ENCODE measurements at places on chromosomes 4 and X.

- DNase-seq = no peak
Observed at GRCh38 chr4:151355155-151355554, 29.8 kb upstream of the SH3D19 start.

DNA sequence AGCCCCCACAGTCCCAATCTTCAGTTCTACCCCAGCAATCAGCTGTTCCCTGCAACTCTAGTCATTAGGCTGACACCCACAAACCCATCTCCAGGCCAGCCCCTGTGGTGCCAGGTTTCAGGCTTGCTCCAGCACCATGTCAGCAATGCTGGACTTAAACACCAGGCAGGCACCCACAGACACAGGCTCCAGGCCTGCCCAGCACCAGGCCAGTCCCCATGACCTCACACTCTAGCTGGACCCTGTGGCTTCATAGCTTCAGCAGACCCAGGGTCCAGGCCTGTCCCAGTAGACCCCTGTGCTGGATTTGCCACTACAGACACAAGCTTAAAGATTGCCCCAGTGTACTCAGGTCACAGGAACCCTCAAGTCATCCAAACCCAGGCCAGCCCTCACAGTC, 300.3 kb downstream of the CHIC1 start:
- DNase-seq = no peak

DNA sequence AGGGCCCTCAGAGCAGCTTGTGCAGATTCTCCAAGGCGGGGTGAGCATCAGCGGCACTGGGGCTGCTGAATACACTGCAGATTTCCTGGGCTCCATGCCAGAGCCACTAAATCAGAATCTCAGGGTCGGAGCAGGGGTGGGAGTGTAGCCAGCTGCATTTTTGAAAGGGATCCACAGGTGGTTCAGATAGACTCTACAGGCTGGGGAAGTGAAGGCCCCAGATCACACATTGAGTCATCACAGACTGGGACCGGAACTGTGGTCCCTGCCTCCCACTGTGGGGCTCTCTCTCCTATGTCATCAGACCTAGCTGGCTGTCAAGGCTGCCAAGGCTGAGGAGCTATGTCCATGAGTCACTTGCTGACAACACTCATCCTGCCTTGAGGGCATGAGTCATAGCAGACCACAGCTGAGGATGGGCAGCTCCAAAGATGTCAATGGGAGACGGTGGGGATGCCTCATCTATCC, 162.3 kb upstream of the MAMLD1 start:
- peak; percentile 70 for DNase-seq

GRCh38 chr4:85498068-85498733, 23.3 kb downstream of the ARHGAP24 start:
- peak; percentile 42 for DNase-seq

DNA sequence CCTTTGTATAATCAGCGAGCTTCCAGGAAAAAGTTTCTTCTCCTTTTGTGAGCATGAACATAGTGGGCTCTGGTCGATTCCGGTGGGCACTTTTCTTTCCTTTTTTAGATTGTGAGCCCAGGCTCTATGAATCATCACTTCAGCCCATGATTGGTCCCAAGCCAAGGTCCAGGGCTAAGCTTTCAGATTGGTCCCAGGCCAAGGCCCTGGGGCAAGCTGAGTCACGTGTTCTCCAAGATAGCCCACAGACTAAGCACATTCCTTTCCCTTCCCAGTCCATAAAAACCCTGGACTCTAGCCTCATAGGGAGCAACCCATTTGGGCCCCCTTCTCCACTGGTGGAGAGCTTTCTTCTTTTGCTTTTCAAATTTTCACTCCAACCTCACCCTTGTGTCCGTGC, 430.5 kb downstream of the NAP1L3 start:
- DNase-seq = peak; percentile 18

- no peak for DNase-seq
Observed at GRCh38 chrX:39144323-39144722, 343.1 kb downstream of the MID1IP1 start.

DNA sequence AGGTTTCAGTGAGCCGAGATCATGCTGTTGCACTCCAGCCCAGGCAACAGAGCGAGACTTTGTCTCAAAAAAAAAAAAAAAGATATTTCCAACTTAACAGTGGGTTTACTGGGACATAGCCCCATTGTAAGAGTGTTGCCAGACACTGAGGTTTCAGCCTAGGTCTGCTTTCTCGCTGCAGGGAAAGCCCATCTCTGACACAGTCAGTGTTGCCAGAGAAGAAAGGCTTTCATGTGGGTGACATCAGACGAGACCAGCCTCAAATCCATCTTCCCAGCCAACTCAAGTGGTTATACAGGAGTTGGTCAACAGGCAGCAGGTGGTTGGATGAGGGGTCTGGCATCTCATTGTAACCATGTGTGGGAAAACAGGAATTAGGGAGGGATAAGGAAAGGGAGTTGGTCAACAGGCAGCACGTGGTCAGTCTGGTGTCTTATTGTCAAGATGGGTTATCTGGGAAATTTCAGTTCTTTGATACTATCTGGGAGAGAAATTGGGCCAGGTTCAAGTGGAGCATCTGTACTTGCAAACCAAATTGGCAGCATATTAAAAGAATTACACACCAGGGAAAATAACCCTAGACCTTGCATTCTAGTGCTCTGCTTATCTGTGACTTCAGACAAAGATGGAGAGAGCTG, 41.1 kb downstream of the NELFA start:
- DNase-seq = no peak

DNA sequence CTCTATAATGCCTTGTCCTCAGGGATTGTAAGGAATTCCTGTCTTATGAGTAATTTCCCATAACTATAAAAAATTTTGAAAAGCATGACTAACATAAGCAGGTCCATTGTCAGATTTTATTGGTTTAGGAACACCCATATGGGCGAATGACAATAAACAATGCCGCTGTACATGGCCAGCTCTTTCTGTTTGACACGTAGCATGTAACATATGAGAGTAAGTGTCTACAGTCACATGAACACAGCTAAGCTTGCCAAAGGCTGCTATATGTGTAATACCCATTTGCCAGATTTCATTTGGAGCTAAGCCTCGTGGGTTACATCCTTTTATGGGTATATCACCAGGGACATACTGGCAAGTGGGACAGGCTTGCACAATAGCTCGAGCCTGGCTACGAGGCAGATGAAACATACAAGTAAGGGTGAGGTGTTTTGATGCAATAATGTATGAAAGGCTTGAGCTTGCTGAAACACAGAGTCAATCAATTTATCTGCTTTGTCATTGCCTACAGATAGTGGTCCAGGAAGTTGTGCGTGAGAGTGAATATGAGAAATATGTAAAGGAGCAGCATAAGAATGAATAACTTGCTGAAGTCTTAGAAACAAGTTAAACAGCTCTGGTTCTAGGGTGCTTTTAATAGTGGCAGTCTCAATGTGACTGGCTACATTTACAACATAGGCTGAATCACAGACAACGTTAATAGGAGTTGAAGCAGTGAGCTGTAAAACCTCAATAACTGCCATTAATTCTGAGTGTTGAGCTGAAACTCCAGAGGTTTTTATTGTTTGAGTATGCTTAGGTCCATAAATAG, 67.4 kb upstream of the UGT2B10 start:
- no peak for DNase-seq

DNA sequence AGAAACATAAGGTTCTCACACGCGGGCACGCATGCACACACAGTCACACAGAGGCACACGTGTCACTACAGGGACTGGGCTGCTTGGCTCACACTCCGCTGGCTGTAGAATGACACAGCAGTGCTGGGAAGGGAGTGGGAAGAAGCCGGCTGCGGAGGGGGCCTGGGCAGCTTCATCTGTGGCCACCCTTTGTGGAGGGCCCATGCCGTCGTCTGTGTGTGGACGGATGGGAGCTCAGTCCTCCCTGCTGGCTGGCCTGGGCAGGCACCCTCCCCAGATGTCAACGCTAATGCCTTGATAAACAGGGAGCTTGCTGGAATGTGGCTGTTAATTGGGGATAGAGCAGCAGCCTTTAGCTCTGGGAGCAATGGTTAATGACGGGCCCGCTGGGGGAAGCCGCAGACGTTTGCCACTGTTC, 621.1 kb downstream of the BCOR start:
- DNase-seq = no peak

GRCh38 chr4:73668782-73669201, 48.6 kb upstream of the RASSF6 start:
- no peak for DNase-seq

DNA sequence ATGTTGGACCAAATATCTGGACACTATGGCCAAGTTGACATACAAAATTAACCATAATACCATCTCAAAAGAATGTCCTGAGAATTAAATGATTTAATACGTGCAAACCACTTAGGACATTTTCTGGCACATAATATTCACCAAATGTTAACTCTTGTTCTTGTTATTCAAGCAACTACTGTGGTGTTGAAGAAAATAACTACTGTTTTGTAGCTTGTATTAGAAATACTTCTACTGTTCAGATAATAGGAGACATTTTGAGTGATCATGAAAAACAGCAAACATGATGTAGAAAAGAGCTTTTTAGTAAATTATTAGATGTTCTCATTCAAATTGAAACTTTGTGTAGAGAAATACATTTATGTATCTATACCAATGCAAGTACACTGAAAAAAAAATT, 140.7 kb upstream of the SMIM31 start:
- no peak for DNase-seq

- no peak for DNase-seq
Observed at GRCh38 chr4:36332782-36333131, 51.3 kb downstream of the DTHD1 start.

DNA sequence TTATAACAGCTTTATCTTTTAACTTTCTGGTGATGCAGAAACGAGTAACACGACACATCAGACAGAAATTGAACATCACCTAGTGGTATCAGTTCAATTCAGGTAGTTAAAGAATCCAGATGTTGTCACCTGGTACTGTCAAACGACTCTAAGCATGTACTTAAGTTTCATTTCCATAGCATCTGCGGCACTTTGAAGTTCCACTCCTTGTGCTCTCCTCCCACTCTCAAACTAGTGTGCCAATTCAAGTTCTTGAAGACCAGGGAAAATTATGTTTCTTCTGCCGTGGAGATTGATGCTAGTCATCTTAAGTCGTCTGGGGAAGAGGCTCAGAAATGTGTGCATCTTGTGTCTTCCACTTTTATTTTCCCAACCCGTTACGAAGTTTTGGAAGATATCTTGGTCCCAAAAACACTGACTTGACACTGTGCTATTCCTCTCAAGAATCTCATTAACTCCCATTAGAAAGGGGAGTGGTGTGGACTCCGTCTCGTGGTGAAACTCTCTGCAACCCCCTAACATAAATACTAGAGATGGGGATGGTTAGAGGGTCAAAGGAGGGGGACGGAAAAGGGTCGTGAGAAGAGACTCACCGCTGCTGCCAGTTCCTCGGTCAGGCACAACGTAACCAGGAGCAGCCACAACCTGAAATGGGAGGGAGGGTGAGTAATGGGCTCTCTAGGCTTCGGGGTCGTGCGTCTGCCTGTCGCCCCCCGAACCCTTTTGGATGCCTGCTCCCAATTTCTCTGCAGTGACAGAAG, 693 bp downstream of the COL4A6 start:
- DNase-seq = no peak

- DNase-seq = no peak
Observed at GRCh38 chrX:46407036-46407752, 138.0 kb downstream of the ZNF674 start.

DNA sequence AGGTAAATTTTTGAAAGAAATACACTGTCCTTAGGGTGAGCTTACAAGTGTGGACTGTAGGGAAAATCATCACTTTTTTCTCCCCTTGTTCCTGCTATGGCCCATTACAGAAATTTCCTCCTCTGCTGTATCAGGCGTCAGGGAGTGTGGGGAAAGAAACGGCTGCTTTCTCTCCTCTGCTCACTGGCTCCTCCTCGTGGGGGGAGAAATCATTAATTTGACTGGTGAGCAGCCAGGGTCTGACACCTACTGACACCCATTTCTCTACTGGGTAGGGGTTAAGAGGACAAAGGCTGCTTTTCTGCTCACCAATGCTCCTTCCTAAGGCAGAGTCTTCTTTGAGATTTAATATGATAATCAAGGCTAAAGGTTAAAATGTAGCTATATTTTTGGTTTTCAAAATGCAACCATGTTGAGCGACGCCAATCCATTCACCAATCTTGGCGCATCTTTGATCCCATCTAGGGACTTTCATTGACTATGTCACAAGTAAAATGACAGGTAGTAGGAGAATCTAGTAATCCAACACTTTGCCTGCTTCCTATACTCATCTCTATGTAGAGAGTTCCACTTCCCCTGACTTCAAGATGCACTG, 25.1 kb downstream of the SETD7 start:
- peak; percentile 72 for DNase-seq

GRCh38 chr4:147340591-147341120, 140.2 kb upstream of the EDNRA start:
- no peak for DNase-seq

- no peak for DNase-seq
Observed at GRCh38 chrX:153913211-153913610, 8.7 kb downstream of the AVPR2 start.

DNA sequence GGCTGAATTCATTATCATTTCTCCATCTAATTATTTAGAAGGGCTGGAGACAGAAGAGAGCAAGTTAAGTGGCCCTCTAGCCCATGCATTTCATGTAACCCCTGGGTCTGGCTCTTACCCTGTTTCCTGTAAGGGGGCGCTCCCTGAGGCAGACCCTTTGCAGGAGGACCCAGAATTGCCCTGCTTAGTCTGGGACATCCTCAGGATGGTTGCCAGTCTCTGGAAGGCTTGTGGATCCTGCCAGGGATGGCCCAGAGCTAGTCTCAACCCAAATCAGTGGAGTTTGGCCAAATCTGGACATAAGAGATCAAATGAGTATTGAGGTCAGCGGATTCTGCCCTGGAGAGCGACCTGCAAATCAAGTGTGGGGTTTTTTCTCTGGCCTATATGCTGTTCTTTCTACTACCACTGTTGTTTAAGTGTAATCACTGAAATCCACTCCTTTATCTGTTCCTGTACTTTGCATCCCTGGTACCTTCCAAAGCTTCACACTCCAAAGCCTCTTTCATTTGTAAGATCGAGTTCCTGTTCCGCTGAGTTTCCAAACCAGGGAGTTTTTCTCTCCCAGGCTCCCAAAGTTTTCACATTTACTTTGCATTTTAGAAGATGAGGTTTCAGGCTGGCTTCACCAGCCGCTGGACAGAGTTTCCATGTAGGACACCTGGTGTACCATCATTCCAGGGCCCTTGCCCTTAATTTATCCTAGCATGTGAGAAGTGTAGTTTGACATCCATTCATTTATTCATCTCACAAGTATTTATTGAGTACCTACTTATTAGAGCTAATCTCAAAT, 6.3 kb downstream of the KLF3 start:
- no peak for DNase-seq

GRCh38 chr4:24373704-24374103, 210.7 kb downstream of the DHX15 start:
- DNase-seq = no peak

GRCh38 chrX:3567686-3568085, 145.8 kb downstream of the PRKX start:
- DNase-seq = no peak

DNA sequence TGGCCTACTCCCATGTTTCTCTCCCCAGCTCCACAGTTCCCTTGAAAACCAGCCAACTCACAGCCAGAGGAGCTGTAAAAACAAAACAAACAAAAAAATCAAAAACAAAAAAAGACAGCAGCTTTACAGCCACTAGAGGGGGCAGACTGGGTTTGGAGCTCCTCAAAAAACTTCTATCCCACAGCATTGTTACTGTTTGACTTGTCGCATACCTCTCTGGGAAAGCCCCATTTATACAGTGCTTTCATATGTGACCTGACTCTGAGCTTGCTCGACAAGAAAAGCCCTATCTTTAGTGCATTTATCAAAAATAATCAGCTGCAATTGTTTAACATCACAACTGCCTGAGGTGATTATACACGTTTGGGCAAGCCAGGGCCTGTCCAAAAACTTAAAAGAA, 21.6 kb downstream of the TSPAN6 start:
- DNase-seq = peak; percentile 26
